ENCODE measurements at places on chromosomes 3 and 15. TPM values are rescaled to one million over a fixed set of nuclear protein-coding genes. Genes with fewer than 3 reads are reported as not detected.

GRCh38 chr15:91538782-91539181 lies 314.7 kb upstream of the SLCO3A1 start:
- no peak for ATAC-seq

GRCh38 chr3:141360888-141361598 lies 7.3 kb upstream of the ZBTB38 start:
- no peak for ATAC-seq

DNA sequence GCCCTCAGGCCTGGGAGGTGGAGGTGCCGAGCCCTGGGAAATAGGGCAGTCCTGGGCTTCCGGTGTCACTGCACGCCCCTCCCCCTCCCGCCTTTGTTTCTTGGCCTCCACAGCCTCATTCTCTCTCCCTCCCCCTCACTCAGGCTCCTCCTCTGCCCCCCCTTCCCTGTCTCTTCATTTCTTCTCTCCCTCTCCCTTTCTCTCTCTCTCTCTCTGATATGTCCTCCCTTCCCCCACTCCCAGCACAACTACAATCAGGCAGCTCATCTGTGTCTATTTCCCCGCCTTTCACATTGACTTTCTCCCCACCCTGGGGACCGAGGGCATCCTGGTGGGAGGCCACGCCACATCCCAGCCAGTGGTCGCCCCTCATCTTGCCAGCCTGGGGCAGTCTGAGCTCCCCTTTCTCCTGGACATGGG lies 40.2 kb downstream of the IDH2 start:
- ATAC-seq: peak; percentile 69

The SMAD6 gene
- total RNA-seq: 2.5 TPM

GRCh38 chr3:185912929-185913901 lies 24.6 kb downstream of the TRA2B start:
- ATAC-seq: no peak

DNA sequence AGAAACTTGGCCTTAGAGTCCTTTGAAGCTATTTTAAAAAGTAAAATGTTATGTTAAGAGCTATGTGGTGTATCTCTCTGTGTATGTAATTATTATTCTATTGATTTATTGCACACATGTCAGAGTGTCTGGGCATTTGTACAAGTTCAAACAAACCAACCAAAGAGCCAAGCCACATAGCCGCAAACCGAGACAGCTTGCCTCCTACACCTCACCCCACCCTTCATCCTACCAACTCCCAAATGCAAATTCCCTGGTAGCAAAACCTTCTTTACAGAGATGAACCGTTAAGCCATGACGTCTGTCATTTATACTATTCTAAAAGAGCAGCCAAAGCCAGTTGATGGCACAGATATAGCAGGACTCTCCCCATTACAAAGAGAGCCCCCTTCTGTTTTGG lies 332.3 kb downstream of the ERC2 start:
- no peak for ATAC-seq

DNA sequence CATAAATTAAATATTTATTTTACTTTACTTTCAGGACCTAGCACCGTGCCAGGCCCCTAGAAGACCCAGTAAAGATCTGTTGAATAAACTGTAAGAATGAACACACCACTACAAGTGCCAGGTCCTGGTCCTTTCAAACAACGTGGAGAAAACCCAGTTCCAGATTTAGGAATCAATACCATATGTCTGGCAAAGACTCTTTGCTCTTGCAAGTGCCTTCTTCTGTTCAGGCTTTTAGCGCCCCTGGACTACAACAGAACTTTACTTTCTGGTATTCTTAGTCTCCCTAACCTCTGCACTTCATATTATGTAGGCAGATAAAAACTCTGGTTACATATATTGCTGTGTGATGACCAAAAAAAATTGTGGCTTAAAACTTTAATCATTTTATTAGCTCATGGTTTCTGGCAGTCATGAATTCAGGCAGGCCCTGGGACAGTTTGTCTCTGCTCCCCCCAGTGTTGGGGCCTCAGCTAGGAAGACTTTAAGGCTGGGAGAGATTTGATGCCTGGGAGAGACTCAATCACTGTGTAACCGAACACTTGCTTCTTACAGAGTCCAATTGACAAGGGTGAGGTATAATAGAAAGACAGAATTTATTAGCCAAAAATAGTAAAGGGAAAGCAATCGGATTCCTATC lies 2.9 kb upstream of the PSMA4 start:
- no peak for ATAC-seq

GRCh38 chr15:83733206-83733605 lies 79.3 kb downstream of the ADAMTSL3 start:
- peak; percentile 94 for ATAC-seq

GRCh38 chr3:162764808-162765071 lies 1268.1 kb downstream of the OTOL1 start:
- no peak for ATAC-seq

Measured in motor neuron (in vitro differentiated cells).